NCI-H1105 (cell line): ENCODE measurements at places on chromosomes 13 and 19.

GRCh38 chr13:74825152-74825937 is 656.6 kb downstream of the TBC1D4 start:
- no peak for DNase-seq

- no peak for DNase-seq
Observed at GRCh38 chr13:91482427-91482826, 84.0 kb downstream of the GPC5 start.

- peak; percentile 85 for DNase-seq
Observed at GRCh38 chr13:109744512-109745051, 41.8 kb downstream of the IRS2 start.

GRCh38 chr19:35040826-35041547 is 534 bp upstream of the HPN start:
- no peak for DNase-seq

- no peak for DNase-seq
Observed at GRCh38 chr13:111494641-111495040, 174.2 kb downstream of the TEX29 start.

GRCh38 chr13:70923863-70924752 is 815.9 kb upstream of the KLHL1 start:
- DNase-seq = no peak
